ENCODE measurements at places on chromosomes 7 and 10.
A peak's percentile ranks its signal among the peaks of the same experiment; 100 is the strongest.

DNA sequence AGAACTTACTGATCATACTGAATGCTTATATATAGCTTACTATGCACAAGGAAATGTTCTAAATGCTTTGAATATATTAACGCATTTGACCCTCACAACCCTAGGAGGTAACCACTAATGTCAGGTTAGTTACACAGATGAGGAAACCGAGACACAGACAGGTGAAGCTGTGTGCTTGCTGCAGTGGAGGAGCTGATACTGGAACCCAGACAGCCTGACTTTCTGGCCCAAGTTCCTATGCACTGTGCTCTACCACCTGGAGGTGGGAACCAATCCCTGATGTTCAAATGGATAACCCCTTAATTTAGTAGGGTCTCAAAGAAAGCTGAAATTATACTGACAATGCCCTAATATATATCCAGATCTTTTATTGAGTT, 119.6 kb downstream of the SORBS1 start:
- no peak for DNase-seq

- no peak for DNase-seq
Measured at GRCh38 chr10:97883092-97883485, 33.4 kb downstream of the GOLGA7B start.

DNA sequence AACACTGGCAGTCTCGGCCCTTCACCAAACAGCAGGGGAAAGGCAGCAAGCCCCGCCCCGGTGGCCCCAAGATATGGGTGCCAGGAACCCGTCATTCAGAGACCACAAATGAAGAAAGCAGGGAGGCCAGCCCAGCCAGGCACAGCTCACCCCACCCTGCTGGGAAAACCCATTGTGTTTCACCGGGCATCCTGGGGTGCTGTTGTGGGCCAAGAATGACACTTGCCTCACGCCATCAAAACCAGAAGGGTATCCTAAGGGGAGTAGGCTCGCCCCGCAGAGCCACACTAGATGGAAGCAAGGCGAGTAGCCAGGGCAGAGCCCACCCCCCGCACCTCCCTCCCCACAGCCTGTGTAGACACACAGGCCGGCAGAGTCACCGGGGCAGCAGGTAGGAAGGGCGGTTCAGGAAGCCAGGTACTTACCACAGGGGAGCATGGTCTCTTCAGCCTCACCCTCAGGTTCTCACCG, 72.5 kb upstream of the KCNMA1 start:
- no peak for DNase-seq

GRCh38 chr10:60031664-60032063, 125.3 kb upstream of the CCDC6 start:
- DNase-seq, result no peak

DNA sequence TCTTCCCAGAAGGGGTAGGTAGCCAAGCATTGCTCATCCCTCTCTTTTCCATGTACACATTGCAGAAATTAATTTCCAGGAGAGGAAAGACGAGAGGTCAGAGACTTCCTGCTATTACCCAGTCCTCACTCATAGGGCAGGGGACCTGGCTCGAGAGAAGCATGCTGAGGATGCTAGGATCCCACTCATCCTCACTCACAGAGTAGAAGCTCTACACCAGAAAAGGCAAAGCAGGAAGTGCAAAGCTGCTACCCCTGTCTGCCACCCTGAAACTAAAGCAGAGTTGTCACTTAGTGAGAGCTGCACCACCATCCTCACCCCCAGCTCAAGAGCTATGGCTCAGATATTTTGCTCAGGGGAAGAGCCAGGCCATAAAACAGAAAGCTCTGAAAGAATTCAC, 9.9 kb downstream of the OR9A2 start:
- no peak for DNase-seq

DNA sequence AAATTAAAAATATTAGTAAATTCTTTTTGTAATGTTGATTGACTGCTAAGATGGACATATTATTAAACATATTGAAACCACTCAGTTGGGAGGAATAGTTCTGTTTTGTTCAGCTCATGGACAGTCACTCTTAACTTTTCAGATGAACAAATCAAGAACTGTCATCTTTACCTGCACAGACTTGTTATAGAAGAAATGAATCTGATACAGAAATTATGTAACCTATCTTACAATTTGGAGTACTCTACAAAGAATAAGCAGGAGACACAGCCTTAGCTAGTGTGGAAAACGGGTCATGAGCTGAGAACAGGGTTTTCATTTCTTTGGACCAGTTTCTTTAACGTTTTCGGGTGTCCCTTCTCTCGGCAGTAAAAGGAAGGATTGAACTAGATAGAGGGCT, 1.2 kb upstream of the ANLN start:
- DNase-seq, result no peak

GRCh38 chr10:128609460-128609859, 483.2 kb upstream of the MKI67 start:
- no peak for DNase-seq

GRCh38 chr7:5776894-5777660, 4.4 kb downstream of the RNF216 start:
- DNase-seq, result no peak

- no peak for DNase-seq
Measured at GRCh38 chr7:121337398-121337797, 8.6 kb downstream of the WNT16 start.

GRCh38 chr10:77977934-77978333, 51.4 kb upstream of the DLG5 start:
- no peak for DNase-seq

GRCh38 chr10:79277579-79278269, 69.5 kb upstream of the PPIF start:
- no peak for DNase-seq

GRCh38 chr7:7584653-7585052, 18.0 kb downstream of the MIOS start:
- DNase-seq, result no peak

- DNase-seq, result no peak
Measured at GRCh38 chr10:77961668-77962067, 35.1 kb upstream of the DLG5 start.

DNA sequence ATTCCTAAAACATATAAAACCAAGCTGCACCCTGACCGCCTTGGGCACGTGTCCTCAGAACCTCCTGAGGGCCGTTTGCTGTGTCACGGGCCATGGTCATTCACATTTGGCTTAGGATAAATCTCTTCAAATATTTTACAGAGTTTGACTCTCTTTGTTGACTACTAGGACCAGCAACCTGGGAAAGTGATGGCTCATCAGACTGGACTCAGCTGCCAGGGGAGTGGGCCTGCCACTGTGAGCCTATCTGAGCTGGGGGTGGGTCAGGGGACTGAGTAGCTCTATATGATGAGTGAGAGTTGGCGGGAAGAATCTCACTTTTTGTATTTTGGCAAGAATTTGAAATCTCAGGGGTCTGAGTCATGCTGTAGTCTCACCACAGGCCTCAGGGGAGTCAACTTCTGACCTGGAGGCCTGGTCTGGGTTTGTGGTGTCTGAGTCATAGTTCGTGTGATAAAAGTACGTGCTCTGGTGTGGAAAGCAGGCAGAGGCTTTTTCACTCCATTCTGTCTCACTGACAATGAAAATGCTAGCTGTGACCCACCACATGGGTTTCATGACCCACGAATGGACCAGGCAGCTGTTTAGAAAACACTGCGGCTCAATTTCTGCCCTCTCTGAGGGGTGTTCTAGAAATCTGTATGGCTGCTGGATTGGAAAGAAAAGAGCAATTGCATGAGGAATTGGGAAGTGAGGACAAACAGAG, 4.2 kb upstream of the UPP1 start:
- peak; percentile 76 for DNase-seq

GRCh38 chr10:15588635-15589508, 130.8 kb downstream of the ITGA8 start:
- no peak for DNase-seq

DNA sequence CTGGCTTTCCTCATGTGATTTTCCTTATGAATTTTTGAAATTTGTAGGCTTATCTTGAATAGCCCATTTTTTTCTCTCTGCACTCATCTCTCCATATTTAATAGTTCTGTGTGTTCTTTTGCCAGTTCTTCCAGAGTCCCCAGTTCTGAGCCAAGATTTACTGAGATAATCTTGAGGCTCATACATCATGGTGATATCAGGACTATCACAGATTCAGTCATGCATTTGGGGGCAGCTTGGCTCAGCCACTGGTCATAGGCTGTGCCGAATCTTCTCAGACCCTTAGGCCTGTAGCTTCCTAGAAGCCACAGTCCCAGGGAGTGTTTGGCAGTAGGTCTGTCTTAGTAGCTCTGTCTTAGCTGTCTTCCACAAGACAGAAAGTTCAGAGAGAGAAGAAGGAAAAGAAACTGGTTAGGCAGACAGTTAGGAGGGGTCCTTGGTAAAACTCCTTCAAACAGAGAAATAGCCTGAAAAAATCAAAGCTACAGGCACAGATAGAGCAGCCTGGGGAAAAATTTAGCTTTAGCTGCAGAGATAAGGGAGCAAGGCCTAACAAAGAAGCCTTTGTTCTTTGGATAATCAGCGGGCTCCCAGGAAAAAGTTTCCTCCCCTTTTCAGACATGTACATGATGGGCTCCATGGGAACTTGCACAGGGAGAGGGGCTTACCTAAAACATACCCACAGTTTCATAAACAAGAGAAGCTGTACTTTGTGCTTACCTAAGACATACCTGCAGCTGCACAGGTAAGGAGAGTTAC, 29.1 kb downstream of the FAS start:
- no peak for DNase-seq

- no peak for DNase-seq
Measured at GRCh38 chr10:121736315-121737130, 138.3 kb upstream of the FGFR2 start.

DNA sequence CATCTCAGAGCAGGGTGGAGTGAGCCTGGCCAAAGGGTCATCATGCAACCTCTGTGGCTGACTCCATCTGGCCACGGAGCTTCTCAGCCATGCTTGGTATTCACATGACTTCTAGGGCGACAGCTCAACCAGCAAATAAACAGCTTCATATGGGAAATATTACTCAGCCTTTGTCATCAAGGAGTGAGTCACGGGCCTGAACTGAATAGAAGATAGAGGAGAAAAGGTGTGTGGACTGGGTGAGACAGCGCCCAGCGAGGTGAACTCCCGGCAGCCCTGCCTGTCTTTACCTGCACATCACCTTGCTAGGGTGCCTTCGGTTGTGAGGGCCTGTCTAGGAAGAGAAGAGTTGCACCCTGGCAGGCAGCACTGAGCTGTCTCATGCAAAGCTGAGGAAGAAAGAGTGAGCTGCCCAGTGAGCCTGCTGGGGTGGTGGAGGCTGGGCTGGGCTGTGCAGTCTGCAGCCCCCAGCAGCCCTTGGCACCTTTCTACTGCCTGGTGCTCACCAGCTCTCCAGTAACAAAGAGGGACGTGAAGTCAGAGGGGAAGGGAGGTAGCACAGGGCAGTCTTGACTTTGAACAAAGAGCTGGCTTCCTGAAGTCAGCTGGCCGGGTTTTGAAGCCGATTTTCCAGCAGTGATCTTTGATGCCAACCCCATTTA, 114.2 kb downstream of the EGFR start:
- DNase-seq, result peak; percentile 3

- peak; percentile 50 for DNase-seq
Measured at GRCh38 chr7:150357270-150357669, 11.4 kb upstream of the REPIN1 start.

DNA sequence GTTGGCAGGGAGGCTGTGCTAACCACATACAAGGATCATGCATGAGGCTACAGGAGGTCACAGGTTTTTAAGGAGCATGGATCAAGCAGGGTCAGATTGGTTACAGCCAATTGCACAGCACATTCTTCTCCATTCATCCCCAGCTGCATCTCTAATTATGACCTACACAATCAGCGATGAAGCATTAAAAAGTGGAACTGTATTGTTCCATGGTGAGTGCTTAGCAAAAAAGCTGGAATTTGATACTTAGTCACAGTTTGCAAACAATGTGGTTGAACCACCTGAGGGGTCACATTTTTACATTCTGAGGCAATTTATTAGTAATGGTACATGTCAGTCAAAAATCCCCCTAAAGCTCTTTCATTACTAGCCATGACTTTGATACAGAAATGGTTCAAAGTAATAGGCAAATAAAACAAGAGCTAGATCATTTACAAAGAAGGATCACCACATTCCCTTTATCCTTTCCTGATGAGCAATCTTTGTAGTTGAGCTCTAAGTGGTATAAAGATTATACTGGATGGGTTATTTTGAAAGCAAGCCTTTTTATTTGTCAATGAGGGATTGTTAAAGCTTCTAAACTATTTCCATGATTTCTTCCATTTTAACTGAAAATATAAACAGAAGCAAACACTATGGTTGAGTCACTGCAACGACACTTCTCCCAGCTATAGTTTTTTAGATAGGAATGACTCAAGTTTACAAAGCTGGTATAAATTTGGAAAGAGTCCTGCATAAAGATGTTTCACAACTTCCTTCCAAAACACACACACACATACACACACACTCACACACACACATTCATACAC, 217.8 kb upstream of the SEMA3A start:
- DNase-seq, result no peak

GRCh38 chr10:118531105-118531852, 64.2 kb downstream of the PRLHR start:
- no peak for DNase-seq

- no peak for DNase-seq
Measured at GRCh38 chr7:153523320-153524015, 528.7 kb upstream of the DPP6 start.
